ENCODE measurements at places on chromosomes 1 and 21.

GRCh38 chr1:27001570-27002360, 8.3 kb downstream of the TRNP1 start:
- DNase-seq: no peak

DNA sequence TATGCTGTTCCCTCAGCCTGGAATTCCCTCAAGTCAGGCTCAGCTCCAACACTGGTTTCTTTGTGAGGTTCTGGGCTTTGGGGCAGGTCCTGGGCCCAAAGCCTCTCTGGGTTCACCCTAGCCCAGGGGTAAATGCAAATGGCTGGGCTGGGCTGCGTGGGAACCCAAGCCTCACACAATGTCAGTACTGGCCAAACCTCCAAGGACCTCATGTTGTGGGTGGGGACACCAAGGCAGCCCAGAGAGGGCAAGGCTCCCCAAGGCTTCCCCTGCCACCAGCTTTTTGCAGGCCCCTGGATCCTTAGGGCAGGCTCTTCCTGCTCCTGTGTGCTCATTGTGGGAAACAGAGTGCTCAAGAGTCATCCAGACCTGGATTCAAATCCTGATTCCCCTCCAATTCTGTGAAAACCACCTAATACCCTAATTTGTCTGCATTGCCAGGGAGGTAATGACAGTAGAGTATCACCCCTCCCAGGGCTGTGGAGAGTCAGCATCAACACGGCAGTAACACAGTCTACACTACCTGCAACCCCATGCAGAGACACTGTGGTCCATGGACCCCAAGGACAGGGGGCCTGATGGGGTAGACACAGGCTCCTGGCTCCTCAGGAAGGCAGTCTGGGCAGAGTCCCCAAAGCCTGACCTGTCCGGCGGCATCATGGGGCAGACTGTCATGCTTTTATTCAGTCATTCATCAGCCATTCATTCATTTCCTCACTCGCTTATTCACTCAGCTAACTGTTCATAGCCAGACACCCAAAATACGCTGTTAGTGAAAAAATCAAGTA, 85.7 kb downstream of the DMRTB1 start:
- no peak for DNase-seq

DNA sequence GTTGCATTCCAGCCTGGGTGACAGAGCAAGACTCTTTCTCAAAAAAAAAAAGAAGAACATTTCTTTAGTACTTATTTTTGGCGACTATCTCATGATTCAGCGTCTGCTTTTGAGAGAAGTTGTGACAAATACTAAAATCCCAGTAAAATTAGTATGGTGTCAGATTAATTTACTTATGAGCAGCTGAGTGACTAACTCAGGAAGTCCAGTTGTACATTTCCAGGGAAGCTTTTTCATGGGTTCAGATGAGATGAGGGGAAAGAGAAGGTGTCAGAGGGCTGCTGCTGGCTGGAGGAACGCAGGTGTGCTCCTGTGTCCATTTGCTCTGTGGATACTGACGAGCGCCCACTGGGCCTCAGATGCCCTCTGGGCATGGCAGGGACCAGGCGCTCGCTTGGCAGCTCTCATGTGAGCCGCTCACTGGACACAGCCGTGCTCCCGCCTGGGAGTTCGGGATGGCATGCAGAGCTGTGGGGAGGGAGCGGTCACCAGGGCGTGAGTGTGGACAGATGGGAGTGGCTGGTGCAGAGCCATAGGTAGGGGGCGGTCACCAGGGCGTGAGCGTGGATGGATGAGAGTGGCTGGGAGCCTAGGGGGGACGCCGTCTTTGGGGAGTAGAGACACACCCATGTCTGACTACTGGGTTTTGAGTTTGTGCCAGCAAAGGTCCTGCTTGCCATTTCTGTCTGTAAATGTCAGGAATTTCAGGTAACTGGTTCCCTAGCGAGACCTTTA, 55.0 kb downstream of the ADARB1 start:
- DNase-seq: no peak

DNA sequence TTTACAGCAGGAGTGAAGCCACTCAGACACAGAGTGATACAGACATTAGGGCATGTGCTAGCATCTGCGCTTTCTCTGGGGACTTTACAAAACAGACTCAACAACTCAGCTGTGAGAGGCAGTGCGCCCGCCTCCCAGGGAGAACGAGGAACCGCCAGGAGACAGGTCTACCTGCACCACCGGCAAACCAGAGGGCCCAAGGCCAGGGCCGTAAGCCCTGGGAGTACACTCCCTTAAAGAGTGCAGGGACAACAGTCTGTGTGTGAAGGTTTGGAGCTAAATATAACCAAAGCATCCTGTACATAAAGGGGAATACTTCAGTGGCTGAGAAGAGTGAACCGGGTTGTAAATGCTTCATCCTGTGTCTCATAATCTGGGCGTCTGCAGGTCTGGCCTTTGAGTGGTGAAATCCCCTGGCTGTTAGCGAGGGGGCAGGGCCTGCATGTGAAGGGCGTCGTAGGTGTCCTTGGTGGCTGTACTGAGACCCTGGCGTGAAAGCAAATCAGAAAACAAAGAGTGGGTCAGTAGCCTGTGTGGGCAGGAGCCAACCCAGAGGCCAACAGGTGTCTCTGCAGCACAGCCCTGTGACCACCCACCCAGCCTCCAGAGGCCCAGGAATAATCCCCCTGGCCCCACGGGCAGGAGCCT, 86.9 kb downstream of the CD247 start:
- no peak for DNase-seq

DNA sequence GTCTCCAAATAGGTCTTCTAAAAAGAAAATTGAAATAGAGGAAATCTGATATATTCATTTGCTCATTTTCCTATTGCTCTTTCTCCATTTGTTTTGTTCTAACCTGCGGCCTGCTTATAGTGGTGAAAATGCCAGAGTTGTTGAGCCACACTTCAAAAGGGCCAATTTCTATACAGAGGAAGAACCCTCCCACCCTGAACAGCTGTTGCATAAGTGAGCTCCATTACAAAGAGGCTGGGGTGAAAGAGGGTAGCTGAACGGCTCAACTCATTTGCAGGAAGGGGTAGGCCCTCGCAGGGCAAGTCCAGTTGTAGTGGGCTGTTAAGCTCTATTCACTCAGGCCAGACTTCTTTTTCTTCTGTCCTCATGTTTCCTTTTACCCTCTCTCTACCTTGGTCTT, 8.8 kb downstream of the ADCY10 start:
- DNase-seq: no peak

All from activated CD4-positive, CD25-positive, alpha-beta regulatory T cell (primary cell).